ENCODE measurements at places on chromosomes 13 and 19.

DNA sequence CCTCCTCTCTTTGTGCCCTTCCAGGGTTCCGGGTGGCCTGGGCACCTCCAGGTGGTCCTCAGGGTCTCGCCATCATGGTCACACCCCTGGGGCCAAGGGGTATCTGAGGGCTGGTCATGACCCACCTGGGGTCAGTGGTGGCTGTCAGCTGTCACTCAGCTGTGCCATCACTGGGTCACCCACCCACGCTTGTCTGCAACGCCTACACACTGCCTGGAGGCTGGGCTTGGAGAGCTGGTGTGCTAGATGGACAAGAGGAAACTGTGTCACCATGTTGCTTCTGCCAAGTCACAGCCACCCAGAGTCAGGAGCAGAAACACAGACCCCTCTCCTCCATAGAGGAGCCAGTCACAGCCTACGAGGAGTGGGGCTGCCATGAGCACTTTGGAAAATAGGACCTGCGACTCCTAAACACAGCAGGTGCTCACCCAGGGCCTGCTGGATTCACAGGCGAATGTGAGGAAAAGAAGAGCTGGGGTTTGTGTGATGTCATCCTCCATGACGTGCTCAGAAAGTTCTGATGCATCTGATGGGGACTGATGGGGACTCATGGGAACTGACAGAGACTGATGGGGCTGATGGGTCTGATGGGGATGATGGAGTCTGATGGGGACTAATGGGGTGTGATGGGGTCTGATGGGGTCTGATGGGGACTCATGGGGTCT lies 10.7 kb upstream of the GRTP1 start:
- DNase-seq: no peak

- DNase-seq: no peak
Observed at GRCh38 chr19:6738787-6739389, 592 bp upstream of the TRIP10 start.

DNA sequence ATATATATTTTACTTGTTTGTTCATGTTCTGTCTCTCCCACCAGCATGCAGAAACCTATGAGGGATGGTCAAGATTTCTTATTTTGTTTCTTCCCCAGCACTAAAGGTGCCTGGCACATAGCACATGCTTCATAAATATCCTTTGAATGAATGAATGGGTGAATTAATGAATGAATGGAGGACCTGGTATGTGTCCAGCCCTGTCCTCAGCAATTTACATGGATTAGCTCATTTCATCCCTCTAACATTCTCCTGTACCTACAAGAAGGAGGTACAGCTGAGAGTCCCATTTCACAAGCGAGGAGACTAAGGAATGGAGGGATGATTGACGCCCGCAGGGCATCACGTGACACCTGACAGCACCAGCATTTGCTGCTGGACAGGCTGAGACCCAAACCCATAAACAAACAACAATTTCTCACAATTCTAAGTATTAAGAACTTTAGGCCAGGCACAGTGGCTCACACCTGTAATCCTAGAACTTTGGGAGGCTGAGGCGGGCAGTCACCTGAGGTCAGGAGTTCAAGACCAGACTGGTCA lies 6.8 kb upstream of the BCAT2 start:
- no peak for DNase-seq

GRCh38 chr13:23883255-23883654 lies 5.9 kb downstream of the MIPEP start:
- no peak for DNase-seq

DNA sequence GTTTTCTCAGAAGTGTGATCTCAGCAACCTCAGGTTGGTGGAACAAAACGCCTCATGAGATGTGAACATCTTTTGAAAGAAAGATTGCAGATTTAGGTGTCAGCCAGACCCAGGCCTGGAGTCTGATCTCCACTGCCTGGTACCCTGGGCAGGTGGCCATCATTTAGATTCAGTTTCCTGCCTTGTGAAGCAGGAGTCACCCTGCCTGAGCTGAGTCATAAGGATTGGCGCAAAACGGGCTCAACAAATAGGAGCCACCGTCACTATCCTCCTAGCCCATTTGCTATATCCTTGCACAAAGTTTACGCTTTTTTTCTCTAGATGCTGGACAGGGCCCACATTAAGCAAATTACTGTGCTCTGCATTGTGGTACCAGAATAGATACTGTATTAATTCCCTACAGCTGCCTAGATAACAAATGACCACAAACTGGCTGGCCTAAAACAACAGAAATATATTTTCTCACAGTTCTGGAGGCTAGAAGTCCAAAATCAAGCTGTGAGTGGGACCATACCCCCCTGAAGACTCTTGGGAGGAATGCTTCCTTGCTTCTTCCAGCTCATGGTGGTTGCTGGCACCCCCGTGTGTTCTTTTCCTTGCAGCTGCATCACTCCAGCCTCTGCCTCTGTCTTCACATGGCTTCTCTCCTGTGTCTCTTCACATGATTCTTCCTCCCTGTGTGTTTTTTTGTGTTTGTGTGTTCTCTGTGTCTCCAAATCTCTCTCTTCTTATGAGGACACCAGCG lies 38.2 kb downstream of the TNFSF11 start:
- DNase-seq: no peak

DNA sequence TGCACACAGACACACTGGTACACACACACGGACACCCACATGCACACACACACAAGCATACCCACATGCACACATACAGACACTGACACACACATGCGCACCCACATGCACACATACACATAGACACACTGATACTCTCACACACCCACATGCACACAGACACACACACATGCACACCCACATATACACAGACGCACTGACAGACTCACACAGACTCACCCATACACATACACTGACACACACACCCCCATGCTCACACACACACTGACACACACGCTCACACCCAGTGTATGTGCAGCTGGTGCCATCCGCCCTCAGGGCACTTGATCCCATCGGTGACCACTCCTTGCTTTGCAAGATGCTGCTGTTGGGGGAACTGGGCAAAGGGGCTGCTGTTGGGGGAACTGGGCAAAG lies 9.7 kb upstream of the RASA3 start:
- DNase-seq: no peak
